EL (cell line): ENCODE measurements at places on chromosomes 3 and 15.

GRCh38 chr3:16790432-16791400, 94.0 kb upstream of the PLCL2 start:
- peak; percentile 8 for DNase-seq

GRCh38 chr3:58544541-58544940, 7.6 kb upstream of the ACOX2 start:
- no peak for DNase-seq

- DNase-seq = no peak
These were observed 62.9 kb downstream of the EFCAB12 start for GRCh38 chr3:129365296-129366136.

DNA sequence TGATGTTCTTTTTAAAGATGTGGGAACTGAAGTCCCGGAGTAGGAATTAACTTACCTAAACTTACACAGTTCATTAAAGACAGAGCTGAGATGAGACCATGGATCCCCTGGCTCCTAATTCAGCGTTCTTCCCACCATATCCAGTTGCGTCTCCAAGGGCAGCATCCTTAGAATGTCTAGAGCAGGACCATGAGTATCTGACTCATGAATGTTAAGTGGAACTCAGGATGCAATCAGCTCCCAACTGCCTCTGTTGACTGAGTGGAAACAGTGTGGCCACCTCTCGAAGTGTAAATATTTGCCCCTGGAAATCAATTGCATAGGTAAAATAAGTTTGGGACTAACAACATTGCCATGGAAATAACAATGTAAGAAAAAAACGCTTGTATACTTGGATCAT, 2.5 kb downstream of the SNTN start:
- DNase-seq = peak; percentile 13

DNA sequence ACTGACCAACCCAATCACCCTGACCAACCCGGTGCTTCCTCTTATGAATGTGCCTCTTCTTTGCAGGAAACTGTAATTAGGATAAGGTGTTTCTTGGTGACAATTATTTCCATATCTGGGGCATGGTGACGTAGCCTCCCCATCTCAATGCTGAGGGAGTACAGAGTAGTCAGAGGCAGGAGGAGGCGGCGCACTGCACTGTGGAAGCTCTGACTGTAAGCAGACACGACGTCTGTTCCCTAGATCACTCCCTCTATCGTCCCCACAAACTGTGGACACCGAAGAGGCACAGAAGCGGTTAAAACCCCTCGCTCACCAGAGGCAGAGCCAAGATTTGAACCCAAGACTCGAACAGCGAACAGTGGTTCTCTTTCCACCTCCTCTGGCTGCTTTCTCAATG, 231.0 kb upstream of the IGF1R start:
- no peak for DNase-seq
